ENCODE measurements at places on chromosomes 2 and 18.

DNA sequence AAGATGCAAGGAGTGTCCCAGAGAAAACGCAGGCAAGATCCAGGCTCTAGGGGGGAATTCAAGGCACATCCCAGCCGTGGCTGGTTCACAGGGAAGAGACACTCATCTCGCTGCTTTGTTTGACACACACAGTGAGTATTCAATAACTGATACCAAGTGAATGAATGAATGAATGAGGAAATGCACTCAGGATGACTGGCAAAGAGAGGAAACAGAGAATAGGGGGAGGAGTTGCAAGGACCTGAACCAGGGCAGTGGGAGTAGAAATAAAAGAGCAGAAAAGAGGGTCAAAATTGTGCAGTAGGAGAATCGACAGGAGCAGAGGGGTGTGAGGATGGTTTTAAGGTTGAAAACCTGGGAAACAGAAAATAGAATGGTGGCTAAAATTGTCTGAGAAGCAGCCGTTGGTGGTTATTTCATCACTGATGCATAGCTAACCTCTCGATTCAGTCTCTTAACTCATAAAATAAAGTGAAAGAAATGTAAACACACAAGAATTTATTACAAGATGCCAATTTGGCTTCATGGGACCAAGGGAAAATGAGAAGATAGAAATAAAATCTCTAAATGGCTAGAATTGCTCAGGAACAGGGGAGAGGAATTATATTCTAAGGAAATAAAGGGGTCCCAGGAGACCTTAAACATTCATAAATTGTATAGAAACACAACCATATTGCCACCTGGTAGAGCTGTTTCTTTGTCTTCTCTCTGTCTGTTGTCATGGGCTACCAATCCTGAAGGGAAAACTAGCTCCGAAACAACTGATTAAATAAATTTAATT, 63.9 kb upstream of the PHLPP1 start:
- DNase-seq, result no peak

GRCh38 chr2:202165945-202166344, 72.5 kb downstream of the SUMO1 start:
- no peak for DNase-seq

- no peak for DNase-seq
Measured at GRCh38 chr2:54040250-54040649, 69.5 kb upstream of the PSME4 start.

DNA sequence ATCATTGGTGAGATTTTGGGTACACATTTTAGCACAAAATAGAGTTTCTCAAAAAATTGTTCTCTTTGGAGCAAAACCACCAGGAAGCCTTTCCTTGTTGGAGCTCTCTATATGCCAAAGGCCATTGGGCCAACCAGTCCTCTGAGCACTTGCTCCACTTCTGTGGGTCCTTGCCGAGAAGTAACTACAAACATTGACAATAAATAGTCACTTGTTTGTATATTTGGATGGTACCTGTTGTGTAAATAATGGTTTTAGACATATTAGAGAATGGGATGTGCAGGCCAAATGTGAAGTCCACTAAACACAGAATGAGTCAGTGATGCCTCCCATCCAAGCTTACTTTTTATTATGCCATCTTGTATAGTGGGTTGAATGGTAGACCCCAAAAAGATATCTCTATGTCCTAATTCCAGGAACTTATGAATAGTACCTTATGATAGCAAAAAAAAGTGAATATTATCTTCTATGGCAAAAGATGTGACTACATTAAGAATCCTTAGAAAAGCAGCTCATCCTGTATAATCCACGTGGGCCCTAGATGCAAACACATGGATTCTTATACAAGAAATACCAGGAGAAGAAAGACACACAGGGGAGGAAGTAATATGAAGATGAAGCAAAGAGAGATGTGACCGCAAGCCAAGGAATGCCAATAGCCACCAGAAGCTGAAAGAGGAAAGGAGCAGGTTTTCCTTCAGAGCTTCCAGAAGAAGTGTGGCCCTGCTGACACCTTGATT, 24.6 kb downstream of the SRD5A2 start:
- no peak for DNase-seq

DNA sequence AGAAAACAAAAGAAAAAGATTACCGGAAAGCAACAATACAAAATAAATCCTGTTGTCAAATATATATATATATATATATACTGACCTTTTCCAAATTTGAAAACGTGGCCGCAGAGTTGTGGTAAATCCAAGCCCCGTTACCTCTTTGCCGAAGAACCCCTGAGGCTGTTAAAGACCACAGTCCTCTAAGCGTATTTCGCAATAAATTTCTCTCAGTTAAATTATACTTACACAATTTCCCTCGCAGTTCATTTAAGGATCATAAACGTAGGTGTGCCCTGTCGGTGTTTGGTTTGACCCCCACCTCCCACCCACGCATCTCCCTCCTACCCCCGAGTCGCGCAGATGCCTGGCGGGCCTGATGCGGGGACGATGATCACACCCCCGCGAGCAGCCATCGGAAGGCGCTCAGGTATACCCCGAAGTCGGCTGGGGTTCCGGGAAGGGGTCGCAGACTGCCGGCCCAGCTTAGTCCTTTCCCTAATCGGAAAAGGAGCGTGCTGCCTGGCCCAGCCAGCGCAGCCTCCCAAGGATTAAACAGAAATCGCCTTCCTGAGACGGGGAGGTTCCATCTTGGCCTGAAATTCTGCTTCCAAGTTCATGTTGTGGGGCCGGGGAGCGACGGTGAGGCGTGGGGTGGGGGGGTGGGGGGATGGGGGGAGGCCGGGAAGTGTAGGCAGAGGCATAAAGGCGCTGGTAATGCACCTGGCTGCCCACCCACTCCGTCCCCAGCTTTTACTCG, 2.9 kb upstream of the MEIS1 start:
- DNase-seq, result no peak

- no peak for DNase-seq
Measured at GRCh38 chr2:119491776-119492525, 32.3 kb downstream of the SCTR start.

DNA sequence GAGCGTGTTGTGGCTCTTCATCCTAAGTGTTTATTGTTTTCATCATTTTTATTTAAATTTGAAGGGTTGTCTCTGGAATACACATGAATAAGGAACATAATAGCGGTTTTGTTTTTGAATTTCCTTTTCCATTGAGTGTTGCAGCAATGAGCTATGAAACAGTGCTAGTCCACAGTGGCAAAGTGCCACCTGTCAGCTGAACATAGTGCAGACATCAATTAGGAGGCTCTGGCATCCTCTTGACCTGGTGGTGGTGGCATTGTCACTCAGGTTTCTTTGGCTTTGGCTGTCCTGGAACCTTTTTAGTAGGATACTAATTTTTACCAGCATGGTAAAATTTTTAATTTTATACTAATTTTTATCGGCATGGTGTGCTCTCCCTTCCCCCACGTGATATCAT, 63.2 kb downstream of the UGGT1 start:
- no peak for DNase-seq

DNA sequence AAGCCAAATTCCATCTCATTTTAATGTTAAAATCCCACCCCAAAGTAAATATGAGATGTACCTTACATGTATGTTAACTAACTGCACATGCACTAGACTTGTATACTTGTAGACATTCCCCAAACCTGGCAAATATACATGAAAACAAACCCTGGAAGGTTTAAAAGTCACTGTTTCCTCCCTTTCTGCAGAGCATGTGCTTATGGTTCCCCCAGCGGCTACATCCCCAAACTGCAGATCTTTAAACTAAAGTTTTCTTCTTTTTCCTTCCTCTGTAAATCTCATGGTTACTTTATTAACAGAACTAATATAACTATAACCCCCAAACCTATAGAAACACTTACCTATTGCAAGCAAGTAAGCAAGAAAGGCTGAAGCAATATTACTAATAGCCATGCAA, 731.5 kb downstream of the LRP1B start:
- DNase-seq, result no peak
